GM04504 (cell line): ENCODE measurements at places on chromosomes 13 and 19.

DNA sequence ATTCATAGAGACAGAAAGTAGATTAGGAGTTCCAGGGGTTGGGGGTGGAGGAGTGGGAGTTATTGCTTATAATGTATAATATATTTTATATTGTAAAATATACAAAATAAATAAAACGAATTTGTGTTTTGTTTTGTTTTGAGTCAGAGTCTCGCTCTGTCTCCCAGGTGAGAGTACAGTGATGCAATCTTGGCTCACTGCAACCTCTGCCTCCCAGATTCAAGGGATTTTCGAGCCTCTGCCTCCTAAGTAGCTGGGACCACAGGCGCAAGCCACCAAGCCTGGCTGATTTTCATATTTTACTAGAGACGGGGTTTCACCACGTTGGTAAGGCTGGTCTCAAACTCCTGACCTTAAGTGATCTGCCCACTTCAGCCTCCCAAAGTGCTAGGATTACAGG is 2.5 kb upstream of the GADD45GIP1 start:
- DNase-seq, result no peak

DNA sequence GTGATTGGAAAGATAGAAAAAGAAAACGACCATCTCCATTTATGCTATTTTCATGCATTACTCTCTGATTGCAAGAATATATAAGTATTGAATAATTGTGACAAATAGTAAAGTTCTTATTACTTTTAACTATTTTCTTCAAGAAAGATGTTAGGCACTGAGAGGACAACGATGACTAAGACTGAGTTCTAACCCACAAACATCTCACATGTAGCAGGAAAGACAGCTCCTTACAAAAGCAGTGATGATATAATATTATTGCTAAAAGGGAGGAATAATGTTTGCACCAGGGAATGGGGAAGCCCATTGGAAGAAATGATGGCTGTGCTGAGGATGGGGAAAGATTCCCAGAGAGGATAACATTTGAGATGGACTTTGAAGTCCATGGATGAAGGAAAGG is 22.6 kb downstream of the RXFP2 start:
- DNase-seq, result no peak

GRCh38 chr13:47120282-47120681 is 223.4 kb upstream of the HTR2A start:
- no peak for DNase-seq

GRCh38 chr13:58379221-58379620 is 747.7 kb downstream of the PCDH17 start:
- DNase-seq, result no peak

GRCh38 chr19:2210206-2210605 is 25.9 kb downstream of the PLEKHJ1 start:
- DNase-seq, result no peak
